ENCODE measurements at places on chromosomes 13 and 19.

DNA sequence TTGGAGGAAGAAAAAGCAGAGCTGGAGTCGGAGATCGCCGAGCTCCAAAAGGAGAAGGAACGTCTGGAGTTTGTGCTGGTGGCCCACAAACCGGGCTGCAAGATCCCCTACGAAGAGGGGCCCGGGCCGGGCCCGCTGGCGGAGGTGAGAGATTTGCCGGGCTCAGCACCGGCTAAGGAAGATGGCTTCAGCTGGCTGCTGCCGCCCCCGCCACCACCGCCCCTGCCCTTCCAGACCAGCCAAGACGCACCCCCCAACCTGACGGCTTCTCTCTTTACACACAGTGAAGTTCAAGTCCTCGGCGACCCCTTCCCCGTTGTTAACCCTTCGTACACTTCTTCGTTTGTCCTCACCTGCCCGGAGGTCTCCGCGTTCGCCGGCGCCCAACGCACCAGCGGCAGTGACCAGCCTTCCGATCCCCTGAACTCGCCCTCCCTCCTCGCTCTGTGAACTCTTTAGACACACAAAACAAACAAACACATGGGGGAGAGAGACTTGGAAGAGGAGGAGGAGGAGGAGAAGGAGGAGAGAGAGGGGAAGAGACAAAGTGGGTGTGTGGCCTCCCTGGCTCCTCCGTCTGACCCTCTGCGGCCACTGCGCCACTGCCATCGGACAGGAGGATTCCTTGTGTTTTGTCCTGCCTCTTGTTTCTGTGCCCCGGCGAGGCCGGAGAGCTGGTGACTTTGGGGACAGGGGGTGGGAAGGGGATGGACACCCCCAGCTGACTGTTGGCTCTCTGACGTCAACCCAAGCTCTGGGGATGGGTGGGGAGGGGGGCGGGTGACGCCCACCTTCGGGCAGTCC, 5.0 kb downstream of the FOSB start:
- peak; percentile 75 for DNase-seq

- DNase-seq, result no peak
Observed at GRCh38 chr19:32627714-32628270, 46.8 kb downstream of the PDCD5 start.

GRCh38 chr19:56110515-56111448, 10.3 kb downstream of the ZNF787 start:
- peak; percentile 64 for DNase-seq

GRCh38 chr13:39632994-39633393, 22.5 kb upstream of the COG6 start:
- DNase-seq, result no peak

DNA sequence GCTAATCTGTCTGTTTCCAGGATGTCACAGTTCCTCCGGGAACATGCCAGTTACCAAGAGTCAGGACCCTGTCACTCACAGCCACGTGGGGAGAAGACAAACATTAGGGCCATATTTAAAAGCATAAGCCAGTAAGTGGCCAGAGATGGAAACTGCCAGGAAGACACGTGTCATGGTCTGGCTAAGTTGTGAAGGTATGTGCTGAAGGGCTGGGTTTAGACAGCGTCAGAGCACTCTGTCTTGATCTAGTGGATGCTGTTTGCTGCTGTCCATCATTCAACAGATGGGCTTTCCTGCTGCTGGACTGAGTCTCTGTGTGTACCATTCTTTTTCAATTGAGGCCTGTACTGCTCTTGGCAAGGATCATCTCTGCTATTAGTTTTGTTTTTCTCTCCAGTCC, 128.6 kb downstream of the HS6ST3 start:
- DNase-seq, result peak; percentile 20

DNA sequence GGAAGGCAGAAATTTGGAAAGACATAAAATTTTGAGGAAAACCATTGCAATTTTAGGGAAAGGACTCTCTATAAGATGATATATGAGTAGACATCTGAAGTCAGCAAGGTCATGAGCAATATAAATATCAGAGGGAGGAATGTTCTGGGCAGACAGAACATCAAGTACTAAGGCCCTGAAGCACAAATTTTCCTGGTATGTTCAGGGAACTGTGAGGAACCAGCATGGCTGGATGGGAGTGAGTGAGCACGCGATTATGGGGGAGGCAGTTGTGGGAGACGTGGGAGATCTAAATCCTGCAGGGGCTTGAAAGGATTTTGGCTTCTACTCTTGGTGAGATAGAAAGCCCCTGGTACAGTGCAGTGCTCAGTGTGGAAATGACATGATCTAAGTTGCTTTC, 112.0 kb downstream of the TBC1D4 start:
- no peak for DNase-seq

GRCh38 chr13:75685239-75685697, 49.1 kb downstream of the LMO7 start:
- no peak for DNase-seq

- peak; percentile 43 for DNase-seq
Observed at GRCh38 chr19:48310227-48310626, 15.1 kb upstream of the EMP3 start.

DNA sequence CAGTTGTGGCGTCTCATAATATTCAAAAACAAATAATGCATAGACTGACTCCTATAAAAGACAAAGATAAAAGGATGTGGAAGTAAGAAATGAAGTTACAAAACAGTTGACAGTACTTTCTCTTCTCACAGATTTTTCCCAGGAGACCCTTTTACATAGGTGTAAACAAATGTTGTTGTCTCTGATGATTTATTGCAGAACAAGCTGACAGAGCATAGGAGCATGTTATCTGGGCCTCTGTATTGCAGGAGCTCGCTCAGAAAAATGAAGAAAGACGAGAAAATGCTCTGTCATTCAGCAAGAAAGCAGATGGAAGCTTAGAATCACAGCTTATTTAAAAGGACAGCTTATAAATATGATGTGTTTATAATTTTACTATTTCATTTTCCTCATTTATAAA, 353.6 kb upstream of the GPC6 start:
- no peak for DNase-seq

DNA sequence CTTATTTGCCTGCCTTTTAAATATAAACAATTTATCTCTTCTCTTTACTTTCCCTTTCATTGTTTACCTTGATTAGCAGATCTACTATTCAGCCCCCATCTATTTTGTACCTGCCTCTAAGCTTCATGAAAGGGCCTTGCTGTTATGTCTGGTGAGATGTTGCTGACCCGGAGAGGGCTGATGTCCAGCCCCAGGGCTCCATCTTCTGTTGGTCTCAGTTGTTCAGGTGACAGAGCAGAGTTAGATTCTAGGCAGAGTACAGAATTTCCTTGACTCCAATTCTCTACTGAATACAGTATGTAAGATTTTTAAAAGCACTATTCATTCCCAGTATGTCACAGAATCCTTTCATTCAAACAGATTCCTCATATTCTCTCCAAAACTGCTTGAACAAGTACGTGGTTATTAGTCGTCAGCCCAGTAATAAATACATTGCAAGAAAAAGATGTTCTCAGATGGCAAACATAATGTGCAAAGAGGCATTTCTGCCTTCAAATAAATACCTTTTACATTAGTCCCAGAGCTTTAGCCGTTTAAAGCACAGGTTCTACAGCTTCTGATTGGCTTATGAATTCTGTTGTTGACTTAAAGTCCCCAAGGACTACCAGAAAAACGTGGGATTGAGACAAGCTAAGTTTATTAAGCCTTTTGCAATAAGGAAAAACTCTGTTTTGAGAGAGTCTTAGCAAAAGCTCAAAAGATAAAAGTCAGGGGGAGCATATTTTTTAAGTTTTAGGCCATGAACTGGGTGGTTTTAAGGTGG, 159.1 kb downstream of the GPC5 start:
- no peak for DNase-seq

- DNase-seq, result no peak
Observed at GRCh38 chr13:23440821-23441618, 7.5 kb upstream of the SACS start.

- DNase-seq, result no peak
Observed at GRCh38 chr19:4713384-4713951, 10.2 kb downstream of the DPP9 start.

- no peak for DNase-seq
Observed at GRCh38 chr19:46753420-46754155, 7.3 kb upstream of the STRN4 start.

DNA sequence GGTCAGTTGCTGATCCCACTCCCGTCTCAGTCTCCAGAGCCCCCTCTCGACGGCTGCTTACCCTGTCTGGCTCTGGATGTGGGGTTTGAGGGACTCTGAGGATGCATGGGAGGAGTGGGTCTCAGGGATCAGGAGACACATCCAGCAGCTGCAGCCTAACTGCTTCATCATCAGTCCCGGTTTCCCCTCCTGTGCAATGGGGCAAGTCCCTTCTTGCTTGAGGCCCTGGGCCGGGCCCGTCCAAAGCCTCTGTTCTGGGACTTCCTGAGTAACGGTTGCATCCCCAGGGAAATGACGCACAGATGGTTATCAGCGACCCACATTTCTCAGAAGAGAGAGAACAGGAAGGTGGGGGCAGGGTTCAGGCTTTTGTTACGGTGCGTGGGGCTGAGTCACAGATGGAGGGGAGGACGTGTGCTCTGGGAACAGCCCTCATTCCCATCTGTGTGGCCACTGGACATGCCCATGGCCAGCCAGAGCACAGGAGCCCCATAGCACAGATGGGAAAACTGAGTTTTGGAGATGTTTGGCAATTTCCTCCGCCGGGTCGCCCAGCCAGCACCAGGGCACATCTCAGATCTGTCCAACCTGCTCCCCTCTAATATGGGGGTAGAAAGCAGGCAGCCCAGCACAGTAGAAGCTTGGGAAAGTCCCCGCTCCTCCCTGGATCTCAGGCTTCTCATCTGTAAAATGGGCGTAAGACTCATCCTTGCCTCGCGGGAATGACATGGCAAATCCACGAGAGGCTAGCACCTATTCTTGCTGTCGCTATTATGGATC, 19.3 kb downstream of the GNA15 start:
- peak; percentile 76 for DNase-seq

DNA sequence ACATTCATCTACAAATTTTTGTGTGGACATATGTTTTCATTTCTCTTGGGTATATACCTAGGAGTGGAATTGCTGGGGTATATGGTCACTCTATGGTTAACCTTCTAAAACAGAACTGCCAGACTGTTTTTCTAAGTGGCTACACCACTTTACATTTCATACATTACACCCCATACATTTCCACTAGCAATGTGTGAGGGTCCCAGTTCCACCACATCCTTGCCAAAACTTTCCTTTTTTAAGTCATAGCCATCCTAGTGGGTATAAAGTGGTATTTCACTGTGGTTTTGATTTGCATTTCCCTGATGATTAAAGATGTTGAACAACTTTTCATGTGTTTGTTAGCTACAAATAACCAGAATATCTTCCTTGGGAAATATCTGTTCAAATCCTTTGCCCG, 336.1 kb downstream of the SHISA2 start:
- DNase-seq, result no peak

DNA sequence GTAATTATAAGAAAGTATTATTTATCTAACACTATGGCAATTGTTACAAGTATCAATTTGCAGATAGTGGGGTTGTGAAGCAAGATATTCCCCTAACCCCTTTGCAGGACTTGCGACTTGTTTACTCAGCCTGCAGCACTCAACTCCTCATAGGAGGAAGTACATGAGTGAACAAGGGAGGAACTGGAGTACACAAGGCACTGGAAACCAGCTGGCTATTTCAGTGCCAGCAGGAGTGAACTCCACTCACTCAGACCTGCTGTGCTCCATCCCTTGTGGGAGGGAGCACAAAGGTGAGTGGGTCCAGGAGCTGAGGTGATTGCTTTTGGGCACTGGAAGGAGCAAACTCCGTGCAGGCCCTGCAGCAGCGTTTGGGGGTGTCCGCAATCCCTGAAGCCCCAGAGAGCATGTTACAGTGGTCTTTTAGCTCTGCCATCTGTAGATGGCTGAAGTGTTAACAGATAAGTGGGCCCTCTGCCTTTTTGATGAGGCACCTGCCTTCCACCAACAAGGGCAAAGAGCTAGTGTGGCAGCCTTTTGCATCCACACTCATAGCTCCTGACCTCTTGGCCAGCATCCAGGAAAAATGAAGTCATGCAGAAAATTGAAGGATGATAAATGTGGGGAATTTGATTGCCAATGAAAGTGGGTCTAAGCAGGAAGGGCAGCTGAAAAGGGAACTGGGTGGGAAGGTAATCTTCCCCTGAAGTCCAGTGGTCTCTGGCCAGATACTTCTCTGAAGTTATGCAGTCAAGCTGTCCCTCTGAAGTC, 802.2 kb upstream of the MIR17HG start:
- no peak for DNase-seq

GRCh38 chr13:97600458-97601075, 166.6 kb downstream of the RAP2A start:
- DNase-seq, result no peak

DNA sequence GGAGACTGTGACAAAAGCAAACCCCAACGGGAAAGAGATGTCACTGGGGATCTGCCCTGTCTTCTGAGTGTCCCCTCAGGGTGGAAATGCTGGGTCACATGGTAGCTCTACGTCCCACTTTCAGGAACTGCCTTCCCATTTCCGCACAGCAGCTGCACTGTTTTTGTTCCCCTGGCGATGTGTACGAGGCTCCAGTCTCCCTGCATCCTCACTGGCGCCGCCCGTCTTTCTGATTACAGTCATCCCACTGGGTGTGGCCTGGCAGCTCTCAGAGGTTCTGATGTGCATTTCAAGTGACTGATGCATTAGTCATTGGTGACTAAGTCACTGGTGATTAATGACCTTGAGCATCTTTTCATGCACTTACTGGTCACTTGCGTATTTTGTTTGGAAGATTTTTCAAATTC, 21.2 kb downstream of the PCID2 start:
- no peak for DNase-seq

- no peak for DNase-seq
Observed at GRCh38 chr19:906480-906879, 6.5 kb downstream of the R3HDM4 start.

- DNase-seq, result no peak
Observed at GRCh38 chr13:30551189-30551588, 66.5 kb upstream of the USPL1 start.

DNA sequence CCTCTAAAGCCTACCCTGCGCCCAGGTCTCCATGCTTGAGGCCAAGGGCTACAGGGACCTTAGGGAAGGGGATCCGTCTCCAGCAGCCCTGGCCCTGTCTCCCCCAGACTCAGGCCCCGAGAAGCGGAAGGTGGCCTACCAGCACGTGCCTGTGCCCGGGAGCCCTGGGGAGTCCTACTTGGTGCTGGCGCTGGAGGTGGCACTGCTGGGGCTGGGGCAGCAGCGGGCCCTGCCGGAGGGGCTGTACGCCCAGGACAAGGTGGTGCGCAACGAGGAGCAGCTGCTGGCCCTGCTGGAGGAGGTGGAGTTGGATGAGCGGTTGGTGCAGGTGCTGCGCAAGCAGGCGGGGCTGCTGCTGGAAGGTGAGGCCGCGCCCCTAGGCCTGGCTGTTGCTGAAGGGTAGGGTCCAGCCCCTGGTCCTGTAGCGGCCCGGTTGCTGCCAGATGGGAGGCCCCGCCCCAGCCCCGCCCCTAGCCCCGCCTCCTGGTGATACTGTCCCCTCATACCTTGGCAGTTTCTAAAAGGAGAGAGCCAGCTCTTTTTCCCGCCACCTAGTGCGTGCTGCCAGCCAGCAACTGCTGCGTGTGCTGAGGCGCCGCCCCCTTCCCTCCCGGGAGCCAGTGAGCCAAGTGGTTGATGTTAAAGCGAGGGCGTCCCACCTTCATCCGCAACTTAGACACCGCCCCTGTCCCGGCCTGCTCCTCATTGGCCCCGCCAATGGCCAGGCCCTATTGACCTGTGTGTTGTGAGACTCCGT, 22.6 kb downstream of the ZSWIM4 start:
- peak; percentile 59 for DNase-seq

GRCh38 chr13:44660050-44660449, 83.9 kb upstream of the TSC22D1 start:
- no peak for DNase-seq

GRCh38 chr13:39254601-39255000, 216.3 kb downstream of the NHLRC3 start:
- no peak for DNase-seq

- DNase-seq, result no peak
Observed at GRCh38 chr13:74667656-74668203, 533.5 kb upstream of the KLF12 start.

- DNase-seq, result no peak
Observed at GRCh38 chr13:65468628-65469027, 1761.5 kb downstream of the PCDH9 start.

All from femur (tissue), 1 donor.